ENCODE measurements at places on chromosomes 4 and X.

GRCh38 chr4:54484383-54484782 is 173.4 kb upstream of the KIT start:
- peak; percentile 41 for DNase-seq

- no peak for DNase-seq
Measured at GRCh38 chrX:2172359-2172758, 328.4 kb downstream of the DHRSX start.

GRCh38 chrX:103927030-103927429 is 35.4 kb upstream of the TMSB15B start:
- DNase-seq = no peak

DNA sequence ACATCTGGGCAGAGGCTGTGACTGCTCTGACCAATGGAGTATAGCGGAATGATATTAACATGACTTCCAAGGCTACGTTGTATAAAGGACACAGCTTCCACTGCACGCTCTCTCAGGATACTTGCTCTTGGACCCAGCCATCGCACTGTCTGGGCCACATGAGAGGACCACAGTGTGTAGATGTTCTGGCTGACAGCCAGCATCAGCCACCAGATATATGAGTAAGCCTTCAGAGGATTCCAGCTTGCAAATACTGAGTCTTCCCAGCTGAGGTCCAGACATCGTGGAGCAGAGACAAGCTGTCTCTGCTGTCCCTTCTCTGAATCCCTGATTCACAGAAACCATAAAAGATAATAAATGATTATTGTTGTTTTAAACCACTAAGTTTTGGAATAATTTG is 146.8 kb upstream of the USP9X start:
- DNase-seq = no peak
